ENCODE measurements at places on chromosomes 13 and 19.

GRCh38 chr19:6204212-6204611 is 68.7 kb downstream of the ACSBG2 start:
- DNase-seq, result no peak

DNA sequence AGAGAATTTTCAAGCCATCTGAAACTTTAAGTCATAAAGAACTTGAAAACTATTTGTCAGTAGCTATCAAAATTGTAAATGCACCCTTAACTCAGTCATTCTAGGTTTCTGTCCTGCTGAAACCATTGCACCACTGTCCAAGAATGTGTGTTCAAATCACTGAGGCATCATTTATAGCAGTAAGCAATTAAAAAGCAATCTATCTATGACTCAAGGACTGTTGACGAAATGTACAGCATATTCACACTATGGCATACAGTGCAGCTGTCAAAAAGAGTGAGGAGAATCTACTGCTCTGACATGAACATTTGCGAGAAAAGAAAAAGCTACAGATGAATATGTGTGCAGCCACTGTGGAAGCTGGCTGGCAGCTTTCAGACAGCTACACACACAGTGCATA is 71.2 kb downstream of the ING1 start:
- no peak for DNase-seq

GRCh38 chr19:35959040-35959967 is 23.1 kb downstream of the LRFN3 start:
- peak; percentile 27 for DNase-seq

GRCh38 chr13:91154558-91155353 is 192.7 kb upstream of the MIR17HG start:
- no peak for DNase-seq

- DNase-seq, result no peak
Measured at GRCh38 chr19:55648585-55649267, 714 bp downstream of the CCDC106 start.

DNA sequence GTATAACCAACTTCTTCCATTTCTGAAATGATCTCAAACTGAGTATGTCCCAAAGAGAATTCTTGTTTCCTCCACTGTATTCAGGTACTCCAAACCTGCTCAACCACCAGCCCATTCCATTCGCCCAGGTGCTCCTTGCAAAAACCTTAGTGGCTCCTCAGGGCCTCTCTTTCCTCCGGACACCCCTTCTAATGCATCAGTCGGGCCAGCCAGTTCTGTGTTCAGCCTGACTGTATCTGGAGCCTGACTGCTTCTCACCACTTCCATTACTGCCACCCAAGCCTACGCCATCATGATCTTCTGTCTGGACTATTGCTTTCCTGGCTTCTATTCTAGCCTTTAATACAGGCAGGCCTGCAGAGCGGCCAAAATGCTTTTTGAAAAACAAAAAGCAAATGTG is 1.5 kb downstream of the PHF11 start:
- no peak for DNase-seq

GRCh38 chr13:98105929-98106336 is 37.0 kb upstream of the FARP1 start:
- no peak for DNase-seq

DNA sequence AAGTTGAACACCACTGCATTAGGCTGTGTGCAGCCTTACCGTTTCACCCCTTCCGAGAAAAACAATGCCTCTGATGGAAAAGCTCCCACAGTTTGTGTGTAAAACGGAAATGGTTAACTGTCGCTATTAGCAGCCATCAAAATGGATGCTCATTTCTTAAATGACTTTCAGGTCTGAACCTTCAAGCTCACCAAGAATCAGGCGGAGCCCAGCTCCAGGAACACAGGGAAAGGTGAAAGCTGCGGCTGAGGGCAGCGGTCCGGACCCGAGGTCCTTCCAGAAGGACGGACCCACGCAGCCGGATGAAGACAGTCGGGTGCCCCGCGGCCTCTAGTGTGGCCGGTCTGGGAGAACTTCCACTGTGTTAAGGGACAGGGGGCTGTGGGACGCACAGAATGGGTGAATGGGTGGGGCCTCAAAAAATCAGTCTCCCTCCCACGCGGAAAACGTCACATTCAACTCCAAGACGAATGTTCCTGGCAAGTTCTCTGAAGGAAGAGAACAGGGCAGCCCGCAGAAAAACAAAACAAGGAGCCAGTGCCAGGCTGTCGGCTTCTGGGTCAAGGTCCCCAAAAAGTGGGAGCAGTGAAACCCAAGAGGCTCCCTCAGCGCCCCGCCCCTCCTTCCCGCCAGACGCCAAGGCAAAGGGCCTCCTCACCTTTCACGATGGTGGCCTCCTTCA is 4.9 kb downstream of the IRS2 start:
- DNase-seq, result no peak

GRCh38 chr19:17447704-17448130 is 751 bp downstream of the TMEM221 start:
- DNase-seq, result no peak

GRCh38 chr13:51380269-51380668 is 40.8 kb downstream of the SERPINE3 start:
- no peak for DNase-seq

DNA sequence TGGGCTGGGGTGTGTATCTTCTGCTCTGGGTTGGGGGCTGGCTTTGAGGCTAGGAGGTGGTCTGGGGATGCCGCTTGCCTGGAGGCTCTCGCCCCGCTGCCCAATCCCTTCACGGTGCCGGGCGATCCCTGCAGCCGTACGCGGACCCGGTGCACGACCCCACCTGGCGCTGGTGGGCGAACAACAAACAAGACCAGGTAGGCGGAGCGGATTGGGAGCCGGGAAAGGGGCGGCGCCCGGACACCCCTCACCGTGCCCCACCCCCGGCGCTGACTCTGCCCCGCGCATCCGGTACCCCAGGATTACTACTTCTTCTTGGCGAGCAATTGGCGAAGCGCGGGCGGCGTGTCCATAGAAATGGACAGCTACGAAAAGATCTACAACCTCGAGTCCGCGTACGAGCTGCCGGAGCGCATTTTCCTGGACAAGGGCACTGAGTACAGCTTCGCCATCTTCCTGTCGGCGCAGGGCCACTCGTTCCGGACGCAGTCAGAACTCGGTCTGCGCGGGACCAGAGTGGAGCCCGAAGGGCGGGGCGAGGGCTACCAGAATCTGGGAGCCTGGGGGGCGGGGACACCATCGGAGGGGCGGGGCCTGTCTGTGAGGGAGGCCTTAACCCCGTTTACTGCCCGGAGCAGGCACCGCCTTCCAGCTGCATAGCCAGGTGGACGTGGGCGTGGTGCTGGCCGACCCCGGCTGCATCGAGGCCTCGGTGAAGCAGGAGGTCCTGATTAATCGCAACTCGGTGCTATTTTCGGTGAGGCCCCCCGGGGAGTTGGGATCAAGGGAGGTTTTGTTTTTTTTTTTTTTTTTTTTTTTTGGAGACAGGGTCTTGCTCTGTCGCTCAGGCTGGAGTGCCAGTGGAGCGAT is 12.1 kb upstream of the PSMD8 start:
- peak; percentile 47 for DNase-seq

DNA sequence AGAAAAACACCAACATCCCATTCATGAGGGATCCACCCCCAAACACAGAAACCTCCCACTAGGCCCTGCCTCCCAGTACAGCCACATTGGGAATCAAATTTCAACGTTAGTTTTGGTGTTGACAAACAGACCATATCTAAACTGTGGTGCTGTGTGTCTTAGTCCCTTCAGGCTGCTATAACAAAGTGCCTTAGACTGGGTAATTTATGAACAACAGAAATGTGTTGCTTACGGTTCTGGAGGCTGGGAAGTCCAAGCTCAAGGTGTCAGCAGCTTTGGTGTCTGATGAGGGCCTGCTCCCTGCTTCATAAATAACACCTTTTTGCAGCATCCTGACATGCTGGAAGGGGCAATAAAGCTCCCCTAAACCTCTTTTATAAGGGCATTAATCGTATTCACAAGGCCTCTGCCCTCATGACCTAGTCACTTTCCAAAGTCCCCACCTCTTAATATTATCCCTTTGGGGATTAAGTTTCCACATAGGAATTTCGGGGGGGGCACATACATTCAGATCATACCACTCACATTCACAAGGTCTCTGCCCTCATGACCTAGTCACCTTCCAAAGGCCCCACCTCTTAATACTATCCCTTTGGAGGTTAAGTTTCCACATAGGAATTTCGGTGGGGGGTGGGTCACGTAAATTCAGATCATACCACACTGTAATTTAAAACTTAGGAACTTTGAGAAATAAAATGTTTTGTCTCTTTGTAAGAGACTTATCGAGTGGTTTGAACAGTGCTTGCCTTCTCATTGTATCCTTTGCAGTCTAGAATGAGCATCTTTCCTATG is 27.5 kb downstream of the ZNF507 start:
- DNase-seq, result no peak

- no peak for DNase-seq
Measured at GRCh38 chr19:10551698-10552301, 8.1 kb downstream of the ATG4D start.

GRCh38 chr19:44452367-44452766 is 4.1 kb upstream of the ZNF229 start:
- no peak for DNase-seq

GRCh38 chr13:45280011-45280410 is 61.0 kb downstream of the TPT1 start:
- no peak for DNase-seq

DNA sequence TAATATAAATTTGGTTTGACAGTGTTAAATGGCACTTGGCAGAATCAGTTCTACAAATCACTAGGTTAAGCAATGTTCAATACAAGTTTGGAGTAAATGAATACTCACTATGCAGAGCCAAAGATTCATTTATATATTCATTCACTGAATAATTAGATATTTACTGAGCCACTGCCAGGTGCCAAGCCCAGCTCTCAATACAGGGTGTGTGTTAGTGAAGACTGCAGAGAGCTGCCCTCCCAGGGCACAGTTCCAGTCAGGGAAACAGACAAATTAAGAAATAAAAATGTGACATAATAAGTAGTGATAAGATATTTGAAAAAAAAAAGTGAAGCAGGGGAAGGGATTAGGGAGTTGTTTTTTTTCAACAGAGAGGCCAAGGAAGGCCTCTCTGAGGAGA is 411.7 kb downstream of the KCNRG start:
- no peak for DNase-seq

- DNase-seq, result no peak
Measured at GRCh38 chr13:76292726-76293125, 593.5 kb downstream of the KCTD12 start.

GRCh38 chr19:7326105-7326877 is 22.4 kb upstream of the ARHGEF18 start:
- DNase-seq, result no peak

DNA sequence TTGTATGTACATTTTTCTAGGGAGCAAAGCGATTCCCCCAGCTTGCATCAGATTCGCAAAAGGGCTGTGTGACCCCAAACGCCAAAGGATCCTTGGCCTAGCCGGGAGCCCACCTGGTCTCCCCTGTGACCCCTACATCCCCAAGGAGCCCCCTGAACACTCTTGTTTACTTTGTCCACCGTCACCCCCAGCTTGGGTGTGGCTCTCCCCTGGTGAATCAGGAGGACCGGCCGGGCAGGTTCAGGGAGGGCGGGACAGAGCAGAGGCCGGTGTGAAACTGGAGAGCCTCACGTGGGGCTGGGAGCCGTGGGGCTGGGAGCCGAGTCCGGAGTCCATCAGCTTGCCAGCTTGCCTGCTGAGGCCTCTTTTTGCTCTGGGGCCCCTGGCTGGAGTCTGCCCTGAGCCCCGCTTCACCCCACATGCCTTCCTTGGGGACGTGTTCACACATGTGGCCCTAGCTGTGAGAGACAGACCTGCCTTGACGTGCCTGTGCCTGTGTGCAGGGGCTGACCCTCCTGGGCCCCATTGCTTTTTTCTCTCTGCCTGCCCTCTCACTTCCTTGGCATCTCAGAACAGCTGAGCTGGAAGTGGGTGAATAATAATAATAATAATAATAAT is 2.0 kb downstream of the ITPKC start:
- DNase-seq, result no peak

DNA sequence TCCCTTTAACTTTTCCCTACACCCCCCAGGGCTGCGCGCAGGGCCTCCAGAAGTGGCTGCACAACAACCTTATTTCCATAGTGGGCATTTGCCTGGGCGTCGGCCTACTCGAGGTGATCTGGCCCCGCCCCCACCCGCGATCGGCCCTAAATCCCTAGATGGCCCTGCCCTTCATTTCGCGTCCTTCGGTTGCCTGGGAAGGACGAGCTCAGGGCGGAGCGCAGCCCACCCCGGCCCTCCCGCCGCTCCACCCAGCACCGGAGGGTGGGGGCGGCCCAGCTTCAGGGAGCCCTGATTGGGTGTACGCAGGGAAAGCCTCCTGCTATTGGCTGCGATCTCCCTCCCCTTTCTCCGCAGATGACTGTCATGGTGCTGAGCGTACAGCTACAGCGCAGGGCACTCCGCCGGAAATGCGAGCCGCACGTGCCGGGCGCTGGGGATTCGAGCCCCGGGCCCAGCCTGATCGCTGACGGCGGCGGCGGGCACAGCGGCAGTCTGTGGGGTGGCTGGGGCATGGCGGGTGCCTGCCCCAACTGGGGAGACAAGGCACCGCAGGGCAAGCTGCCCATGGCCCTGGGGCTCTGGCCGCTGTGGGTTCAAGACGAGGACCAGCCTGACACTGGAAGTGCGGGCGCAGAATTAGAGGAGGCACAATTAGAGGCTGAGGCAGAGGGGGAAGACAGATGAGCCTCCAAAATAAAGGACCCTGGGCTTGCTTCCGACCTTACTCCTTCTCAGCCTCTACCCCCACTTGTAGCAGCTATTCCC is 4.3 kb downstream of the CD37 start:
- no peak for DNase-seq

DNA sequence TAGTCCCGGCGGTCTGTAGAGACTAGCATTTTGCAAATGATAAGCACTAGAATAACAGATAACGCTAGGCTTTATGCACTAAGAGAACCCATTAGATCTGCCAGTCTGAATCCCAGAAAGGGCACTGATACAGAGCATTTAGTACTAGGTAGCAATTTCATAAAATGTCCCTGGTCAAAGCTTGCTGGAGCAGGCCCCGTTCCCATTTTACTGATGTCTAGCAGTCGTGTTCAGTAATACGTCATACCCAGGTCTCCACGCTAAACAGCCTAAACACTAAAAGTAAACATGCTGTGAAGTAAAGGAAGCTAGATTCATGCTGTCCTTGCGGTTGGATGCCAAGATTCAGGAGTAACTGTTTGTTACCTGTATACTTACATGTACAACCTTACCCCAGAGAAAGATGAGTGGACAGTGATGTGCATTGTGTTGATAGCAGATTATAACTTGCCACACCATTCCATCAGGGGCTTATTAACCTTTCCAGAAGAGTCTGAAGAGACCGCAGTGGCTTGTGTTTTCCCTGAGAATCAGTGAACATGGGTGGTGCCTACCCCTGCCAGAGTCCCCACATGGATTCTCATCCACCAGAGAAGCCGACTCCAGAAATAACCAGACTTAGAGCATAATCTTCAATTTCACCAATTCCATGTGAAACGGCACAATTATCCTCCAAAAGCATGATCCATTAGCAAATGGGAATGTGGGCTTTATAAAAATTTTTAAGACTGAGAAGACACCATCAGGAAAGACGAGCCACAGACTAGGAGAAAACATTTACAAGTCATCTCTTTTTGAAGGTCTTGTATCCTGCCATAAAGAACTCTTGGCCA is 3.4 kb upstream of the RPS11 start:
- no peak for DNase-seq
